ENCODE measurements at places on chromosomes 1 and 21.

- no peak for DNase-seq
Measured at GRCh38 chr1:68016381-68016780, 34.0 kb downstream of the DIRAS3 start.

DNA sequence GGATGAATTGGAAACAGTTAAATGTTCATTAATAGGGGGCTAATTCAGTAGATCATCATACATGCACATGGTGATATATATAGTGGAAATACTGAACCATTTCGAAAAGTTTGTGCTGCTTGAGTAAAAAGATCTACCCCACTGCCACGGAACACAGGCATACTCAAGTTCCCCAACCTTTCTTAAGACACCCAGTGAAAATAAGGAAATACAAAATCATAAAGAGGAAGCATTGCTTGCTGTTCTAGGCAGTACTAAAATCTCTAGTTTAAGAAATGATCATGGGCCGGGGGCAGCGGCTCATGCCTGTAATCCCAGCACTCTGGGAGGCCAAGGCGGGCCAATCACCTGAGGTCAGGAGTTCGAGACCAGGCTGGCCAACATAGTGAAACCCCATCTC lies 37.6 kb upstream of the KIRREL1 start:
- no peak for DNase-seq

DNA sequence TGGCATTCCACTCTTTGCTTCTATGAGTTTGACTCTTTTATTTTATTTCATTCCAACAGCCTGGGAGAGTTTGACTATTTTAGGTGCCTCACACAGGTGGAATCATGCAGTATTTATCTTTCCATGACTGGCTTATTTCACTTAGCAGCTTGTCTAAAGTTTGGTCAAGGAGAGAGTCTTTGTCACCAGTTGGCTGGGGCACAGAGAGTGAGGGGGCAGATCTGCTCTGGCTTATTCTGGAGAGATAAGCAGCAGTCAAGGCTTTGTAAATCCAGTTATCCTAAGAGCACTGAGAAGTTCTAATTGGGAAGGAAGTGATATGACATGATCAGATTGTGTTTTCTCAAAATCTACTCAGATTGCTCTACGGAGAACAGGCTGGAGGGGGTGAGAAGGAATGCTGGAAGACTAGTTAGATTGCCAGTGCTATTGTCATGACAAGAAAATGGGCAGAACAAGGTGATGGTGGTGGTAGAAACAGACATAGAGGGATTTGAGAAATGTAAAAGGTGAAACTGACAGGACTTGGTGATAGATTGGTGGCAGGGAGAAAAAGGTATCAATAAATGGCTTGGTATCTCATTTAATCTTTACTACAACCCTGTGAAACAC lies 12.1 kb upstream of the CTTNBP2NL start:
- no peak for DNase-seq

GRCh38 chr1:236514703-236515442 lies 8.9 kb upstream of the LGALS8 start:
- DNase-seq, result no peak

- no peak for DNase-seq
Measured at GRCh38 chr1:151001602-151002001, 5.1 kb downstream of the MINDY1 start.

- no peak for DNase-seq
Measured at GRCh38 chr1:24498589-24498988, 4.0 kb upstream of the RCAN3 start.

Measured in activated CD4-positive, alpha-beta T cell treated with anti-CD3 and anti-CD28 coated beads, Interleukin-10, Interleukin-2, amounts not matched to agents 100 ng/mL and 50 ng/mL, durations not matched to agents 16 hours and 8 hours (primary cell).